ENCODE measurements at places on chromosomes 3 and 15.

DNA sequence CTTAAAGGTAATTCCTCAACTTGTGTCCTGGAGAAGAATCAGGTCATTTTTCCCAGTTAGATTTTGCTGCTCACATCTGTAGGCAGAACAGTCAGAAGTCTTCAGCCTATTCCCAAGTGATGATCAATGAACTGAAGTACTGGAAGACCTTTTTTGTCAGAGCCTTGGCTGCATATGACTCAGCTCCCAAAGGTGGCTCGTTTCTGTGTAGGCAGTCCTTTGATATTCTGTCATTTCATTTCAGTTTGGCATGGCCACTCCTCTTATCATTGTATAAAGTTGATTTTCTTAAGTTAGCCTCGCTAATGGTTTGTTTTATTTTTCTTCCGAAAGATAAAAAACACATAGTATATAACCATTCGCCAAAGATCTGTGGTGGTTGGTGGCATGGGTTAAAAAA, 90.7 kb downstream of the KLHL25 start:
- DNase-seq, result no peak

- DNase-seq, result no peak
Measured at GRCh38 chr3:153617463-153617862, 455.4 kb downstream of the RAP2B start.

DNA sequence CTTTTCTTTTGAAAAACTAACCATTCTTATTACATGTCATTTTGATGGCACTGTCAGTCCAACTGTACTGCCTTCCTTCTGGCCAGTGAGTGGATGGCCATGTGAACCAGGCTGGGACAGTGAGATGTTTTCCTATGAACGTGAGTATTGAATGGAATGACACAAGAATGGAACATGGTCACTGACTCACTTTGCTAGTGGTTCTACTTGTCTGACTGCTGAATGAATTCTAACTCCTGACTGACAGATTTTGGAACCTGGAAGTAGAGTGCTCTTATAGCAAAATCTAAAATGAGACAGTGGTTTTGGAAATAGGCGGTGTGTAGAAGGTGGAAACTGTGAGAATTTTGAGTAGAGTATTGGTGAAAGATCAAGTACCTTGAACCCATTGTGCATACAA, 606.9 kb upstream of the KCNMB2 start:
- no peak for DNase-seq

DNA sequence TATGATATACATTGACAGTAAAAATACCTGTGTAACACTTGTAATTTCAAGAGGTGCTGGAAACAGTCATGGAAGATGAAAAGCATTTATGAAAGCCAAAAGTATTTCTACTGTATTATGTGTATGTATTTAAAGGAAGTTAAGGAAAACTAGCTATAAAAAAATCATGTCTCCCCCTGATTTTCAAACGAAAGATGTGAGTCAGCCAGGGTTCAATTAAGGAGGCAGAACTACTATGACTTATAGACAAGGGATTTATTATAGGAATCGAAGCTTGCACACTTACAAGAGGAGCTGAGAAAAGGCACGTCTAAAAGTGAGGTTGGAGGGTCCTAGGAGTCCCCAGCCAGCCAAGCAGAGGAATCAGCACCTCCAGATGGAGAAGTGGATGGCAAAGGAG, 119.4 kb downstream of the SUCLG2 start:
- no peak for DNase-seq

- no peak for DNase-seq
Measured at GRCh38 chr15:84852212-84852611, 32.2 kb upstream of the SLC28A1 start.

- no peak for DNase-seq
Measured at GRCh38 chr3:149989307-149989706, 18.6 kb upstream of the PFN2 start.

- no peak for DNase-seq
Measured at GRCh38 chr3:73729969-73730440, 105.3 kb upstream of the PDZRN3 start.

All from K562 (cell line).